ENCODE measurements at places on chromosomes 11 and 22.

DNA sequence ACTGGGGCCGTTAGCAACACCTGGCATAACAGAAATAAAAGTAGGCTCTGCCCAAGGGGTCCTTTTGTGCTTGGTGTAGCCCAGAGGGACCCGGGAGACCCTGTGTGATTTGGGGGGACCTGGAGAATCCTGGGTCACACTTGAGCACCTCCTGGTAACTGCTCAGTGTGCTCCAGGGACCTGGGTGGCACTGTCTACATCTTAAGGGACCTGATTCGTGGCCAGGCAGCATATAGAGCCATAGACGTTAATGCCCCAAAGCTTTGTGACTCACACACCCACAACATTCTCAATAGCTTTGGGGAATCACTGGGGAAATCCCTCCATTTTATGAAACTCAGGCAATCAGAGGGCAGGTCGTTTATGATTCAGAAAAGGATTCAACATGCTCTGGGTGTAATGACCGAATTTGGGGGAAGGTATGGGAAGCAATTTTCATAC, 3.6 kb upstream of the IGF2 start:
- DNase-seq, result no peak

DNA sequence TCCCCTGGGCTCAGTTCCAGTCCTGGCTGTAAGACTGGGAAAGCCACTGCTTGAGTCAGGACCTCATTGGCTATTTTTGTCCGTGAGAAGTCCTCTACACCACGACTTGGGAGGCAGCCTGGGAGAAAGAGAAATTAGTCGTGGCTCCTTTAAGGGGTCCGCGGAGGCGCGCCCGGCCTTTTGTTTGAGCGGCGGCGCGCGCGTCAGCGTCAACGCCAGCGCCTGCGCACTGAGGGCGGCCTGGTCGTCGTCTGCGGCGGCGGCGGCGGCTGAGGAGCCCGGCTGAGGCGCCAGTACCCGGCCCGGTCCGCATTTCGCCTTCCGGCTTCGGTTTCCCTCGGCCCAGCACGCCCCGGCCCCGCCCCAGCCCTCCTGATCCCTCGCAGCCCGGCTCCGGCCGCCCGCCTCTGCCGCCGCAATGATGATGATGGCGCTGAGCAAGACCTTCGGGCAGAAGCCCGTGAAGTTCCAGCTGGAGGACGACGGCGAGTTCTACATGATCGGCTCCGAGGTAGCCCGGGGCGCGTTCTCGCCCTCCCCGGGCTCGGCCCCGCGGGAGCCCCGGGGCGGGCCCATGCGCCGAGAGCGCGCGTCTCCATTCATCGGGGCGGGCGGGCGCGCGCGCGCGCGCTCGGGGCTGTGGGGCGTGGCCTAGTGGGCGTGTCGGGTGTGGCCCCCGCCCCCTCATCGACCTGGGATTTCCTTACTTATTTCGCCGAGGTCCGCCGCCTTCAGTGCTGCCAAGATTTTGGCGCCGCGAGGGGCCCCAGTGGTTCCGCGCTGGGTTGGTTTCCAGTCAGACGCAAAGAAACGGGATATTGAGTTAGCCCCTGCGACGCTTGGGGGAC, at the start of gene SMARCB1:
SMARCB1 (plus strand) TSS at position 215 of the 848 bp plus-strand sequence; CDS start at position 419, 204 bp downstream.
- DNase-seq, result peak; percentile 93

- DNase-seq, result no peak
Observed at GRCh38 chr11:130099356-130099755, 29.7 kb downstream of the APLP2 start.

DNA sequence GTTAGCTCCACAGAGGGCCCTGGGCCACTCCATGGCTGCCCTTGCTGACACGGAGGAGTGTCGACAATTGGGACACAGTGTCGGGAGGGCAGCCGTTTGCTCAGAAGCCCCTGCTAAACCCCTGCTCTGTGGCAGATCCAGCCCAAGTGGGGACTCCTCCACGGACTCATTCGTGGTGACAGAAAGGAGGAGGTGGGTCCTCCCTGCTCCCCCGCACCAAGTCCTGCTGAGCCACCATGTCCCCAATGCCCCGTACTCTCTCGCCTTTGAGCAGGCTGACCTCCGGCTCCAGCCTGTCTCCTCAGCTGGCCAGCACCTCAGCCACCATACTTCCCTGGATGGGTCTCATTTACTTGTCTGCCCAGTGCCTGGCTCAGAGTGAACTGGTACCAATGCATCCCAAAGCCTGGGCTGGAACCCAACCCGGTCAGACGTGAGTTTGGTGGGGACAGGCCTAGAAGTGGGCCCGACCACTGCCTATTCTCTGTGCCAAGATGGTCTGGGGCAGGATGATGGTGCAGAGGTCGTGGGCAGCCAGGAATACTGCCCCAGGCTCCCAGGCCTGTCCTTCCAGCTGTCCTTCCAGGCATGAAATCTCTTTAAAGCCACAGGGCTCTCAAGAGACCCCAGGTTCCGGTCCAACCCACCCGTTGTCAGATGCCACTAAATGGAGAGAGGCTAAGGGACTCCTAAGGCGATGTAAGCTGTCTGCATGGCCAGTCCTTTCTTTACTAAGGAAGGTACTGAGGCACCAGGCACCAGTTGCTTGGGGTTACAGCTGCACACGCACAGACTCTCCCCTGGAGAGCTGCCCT, 4.3 kb downstream of the CBX6 start:
- DNase-seq, result no peak

- no peak for DNase-seq
Observed at GRCh38 chr11:32098142-32098903, 7.4 kb downstream of the RCN1 start.

DNA sequence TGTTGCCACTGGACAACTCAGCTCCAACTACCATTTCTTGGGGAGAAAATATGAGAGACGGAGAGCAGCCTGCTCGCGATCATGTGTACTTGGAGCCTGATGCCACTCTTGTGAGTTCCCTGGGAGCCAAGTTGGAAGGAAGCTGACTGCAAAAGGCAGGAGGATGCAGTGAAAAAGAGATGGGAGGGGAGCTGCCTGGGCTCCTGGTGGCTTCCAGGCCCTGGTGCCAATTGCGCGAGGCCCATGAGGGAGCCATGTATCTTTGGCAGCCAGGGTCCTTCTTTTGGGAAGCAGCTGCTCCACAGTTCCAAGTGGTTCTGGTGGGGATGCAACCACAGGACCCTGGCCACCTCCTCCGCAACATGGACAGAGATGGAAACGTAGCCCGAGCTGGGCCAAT, 11.1 kb downstream of the C11orf91 start:
- no peak for DNase-seq

DNA sequence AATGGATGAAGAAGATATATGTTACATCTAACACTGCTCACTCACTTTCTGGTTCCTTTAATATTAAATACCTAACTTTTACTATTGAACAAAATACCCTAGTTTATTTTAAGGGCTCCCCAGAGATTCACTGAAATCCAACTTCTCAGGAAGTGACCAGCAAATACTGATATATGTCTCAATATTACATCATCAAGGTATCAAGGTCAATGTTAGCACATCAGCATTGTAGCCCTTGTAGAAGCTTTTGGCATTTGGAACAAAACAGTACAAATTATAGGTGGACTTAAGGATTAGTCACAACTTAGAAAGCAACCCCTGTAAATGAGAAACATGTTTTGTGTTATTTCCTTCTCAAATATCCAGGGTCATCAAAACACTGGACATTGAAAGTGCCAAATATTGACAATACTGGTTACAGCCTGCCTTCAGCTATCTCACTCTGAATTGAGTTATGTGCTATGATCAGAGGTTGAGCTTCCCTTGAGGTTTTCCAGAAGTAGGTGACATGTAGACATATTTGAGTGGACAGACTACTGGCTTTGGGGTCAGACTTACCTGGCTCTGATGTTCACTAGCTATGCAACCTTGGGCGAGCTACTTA, 1.9 kb upstream of the ATL3 start:
- DNase-seq, result no peak

- DNase-seq, result no peak
Observed at GRCh38 chr22:37060801-37061610, 9.5 kb downstream of the KCTD17 start.

DNA sequence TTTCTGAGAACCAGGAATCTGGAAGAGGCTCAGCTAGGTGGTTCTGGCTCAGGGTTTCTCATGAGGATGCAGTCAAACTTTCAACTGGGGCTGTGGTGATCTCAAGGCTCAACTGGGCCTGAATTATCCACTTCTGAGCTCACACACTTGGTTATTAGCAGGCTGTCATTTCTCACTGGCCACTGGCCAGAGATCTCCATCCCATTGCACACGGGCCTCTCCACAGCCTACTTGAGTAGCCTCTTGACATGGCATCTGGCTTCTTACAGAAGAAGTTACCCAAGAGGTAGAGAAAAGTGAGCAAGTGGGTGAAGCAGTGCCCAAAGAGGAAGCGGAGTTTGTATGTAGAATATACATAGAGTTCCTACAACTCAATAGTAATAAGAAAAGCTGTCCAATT, 16.0 kb downstream of the CALCA start:
- DNase-seq, result no peak

DNA sequence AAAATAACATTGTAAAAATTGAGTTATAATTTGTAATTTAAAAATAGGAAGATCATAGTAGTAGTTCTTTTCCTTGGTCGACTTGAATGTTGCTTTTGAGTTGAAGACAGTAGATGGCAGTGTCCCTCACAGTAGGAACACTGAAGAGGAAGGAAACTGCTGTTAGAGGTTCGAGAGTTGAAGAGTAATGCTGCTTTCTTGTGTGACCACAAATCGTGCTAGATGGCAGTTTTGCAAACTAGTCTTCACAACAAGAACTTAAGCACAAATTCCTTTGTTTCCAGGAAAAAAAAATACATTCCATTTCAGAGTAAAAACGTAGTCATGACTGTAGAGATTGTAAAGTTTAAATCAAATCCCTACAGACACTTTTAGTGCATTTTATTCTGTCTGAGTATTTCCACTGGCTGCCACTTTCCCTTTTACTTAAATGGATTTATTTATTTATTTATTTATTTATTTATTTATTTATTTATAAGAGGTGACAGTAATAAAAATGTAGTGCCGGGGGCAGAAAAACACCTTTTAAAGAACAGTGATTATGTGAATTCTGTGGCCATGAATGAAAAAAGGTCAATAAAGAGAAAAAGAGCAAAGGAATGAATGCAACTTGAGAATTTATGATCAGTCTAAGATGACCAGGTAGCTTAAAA, 54.6 kb downstream of the SPECC1L start:
- DNase-seq, result peak; percentile 64

DNA sequence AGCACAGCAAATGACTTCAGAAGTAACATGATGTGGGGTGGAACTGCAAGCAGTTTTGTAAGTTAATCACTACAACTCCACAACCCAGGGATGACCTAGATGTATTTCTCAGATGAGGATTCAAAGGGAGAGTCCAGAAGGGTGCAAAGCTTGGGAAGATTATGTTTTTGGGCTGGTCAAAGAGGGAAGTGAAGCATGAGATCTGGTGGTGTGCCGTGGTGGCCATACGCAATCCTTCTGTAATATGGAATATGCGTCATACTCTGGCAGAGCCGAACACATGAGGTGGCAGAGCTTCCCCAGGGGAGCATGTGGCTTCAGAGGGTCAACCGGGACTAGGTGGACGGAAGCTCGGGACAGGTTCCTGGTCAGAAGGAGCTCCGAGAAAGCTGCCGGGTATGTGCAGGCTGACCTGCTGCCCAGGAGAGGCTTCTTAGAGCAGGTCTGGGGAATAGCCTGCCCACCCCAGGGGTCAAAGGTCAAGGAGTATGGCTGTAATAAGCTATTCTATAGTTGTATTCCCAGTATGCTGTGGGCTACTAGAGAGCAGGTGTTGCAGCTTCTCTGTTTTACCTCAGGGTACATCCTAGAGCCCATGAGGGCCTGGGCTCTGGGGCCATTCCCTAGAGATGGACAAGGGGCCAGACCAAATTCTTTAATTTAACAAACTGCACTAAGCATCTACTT, 70.1 kb upstream of the PHOX2A start:
- no peak for DNase-seq

DNA sequence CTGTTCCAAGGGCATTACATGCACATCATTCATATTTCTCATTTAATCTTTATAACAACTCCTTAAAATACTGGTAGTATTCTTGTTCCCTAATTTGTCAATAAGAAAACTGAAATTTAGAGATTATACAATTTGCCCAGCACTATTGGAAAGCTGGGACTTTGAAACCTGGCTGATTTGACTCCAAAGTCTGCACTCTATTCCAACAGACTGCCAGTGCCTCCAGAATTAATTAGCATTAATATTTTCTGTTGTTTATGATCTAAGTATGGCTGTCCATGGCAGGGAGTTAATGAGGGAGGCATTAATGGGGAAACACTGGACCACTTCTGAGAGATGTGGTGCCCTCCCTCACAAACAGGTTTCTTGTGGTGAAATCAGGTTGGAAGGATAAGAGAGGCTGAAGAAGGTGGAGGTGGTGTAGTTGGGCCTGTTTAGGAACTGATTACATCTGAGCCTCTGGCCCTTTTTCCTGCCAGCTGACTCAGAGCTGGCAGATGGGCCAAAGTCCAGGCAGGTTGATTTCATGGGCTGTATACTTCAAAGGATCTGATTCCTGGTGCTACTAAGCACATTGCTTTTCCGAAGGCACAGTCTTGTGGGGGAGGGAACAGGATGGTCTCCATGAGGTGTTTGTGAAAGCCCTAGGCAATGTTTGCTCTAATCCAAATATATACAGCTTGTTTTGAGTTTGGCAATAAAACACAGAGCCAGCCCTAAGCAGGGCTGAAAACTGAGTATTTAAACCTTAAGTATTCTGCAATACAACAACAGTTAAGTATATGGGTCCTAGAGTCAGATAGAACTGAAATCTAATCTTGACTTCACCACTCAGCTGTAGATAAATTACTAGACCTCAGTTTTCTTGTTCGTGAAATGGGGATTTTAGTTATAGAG, 21.0 kb upstream of the RAB30 start:
- no peak for DNase-seq

DNA sequence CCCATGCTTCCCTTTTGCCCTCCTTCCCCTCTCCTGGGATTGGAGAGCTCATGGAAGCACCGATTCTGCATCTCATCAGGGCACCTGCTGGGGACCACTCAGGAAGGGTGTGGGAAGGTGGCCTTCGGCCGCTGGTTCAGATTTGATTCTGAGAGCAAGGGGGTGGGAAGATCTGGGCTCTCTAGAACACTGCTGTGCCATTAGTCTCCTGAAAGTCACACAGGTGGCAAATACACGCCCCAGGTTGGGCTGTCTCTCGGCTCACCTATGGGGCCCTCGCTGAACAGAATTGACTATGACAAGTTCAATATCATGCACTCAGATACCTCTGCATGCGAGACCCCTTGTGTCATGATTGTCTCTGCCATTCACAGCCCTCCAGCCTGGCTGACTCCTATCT, 12.8 kb upstream of the APOBEC3A start:
- DNase-seq, result no peak

- DNase-seq, result no peak
Observed at GRCh38 chr11:30483056-30483455, 103.1 kb downstream of the MPPED2 start.
